ENCODE measurements at places on chromosomes 7 and 10.

DNA sequence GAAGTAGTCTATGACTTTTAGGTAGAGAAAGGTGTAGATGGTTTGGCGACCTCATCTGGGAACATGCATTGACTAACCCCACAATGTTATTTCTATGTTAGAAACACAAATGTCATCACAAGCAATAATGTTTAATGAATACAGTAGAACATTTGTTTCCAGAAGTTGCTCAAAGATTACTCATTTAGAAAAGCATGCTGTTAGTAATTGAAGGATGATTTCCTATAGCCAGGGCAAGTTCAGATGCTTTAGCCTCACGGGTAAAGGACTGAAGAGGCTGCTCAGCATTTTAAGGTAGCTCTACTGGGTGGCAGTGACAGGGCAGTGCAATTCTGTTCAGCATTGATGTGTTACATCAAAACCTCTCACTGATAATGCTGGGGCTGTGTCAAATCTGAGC, 199.3 kb upstream of the FZD1 start:
- DNase-seq: no peak

DNA sequence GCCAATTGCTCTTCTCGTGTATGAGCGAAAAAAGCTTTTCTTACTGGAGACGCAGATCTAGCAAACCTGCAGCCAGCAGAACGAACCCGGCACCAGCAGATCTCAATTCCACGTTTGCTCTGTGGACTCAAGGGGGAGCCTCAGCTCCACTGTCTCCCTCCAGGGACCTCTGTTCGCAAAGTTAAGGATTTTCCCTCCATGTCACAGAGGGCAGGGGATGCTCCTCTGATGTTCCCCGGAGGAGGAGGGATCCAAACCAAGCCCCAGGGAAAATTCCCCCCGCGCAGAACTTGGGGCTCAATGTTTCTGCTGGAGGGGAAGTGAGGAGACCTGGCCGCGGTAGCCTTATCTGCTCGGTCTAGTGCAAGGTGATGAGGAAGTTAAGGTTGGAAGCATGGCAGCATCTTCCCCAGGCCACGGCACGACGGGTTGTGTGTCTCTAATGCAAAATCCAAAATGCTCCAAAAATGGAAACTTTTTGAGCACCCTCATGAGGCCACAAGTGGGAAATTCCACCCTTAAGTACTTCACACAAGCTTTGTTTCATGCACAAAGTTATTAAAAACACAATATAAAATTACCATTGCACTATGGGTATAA, 9.0 kb downstream of the IQCE start:
- DNase-seq: peak; percentile 31

GRCh38 chr7:40502359-40502758, 367.6 kb downstream of the SUGCT start:
- DNase-seq: no peak

DNA sequence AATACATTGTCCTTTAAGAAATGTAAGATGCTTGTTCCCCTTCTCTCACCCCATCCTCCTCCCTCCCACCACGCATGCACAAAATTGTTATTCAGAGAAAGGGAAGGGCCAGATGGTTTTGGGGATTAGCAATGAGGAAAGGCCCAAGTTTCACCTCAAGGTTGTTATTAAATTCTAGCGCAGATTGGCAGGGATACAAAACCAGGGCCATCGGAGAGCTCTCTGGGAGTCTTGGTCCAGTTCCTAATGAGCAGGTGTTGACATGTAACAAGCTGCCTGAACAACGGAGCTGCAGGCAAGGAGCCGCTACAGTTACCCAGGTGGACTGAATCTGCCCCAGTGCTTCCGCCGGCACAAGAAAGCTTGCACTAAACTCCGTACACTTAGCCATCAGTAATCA, 9.7 kb upstream of the ANK3 start:
- no peak for DNase-seq

DNA sequence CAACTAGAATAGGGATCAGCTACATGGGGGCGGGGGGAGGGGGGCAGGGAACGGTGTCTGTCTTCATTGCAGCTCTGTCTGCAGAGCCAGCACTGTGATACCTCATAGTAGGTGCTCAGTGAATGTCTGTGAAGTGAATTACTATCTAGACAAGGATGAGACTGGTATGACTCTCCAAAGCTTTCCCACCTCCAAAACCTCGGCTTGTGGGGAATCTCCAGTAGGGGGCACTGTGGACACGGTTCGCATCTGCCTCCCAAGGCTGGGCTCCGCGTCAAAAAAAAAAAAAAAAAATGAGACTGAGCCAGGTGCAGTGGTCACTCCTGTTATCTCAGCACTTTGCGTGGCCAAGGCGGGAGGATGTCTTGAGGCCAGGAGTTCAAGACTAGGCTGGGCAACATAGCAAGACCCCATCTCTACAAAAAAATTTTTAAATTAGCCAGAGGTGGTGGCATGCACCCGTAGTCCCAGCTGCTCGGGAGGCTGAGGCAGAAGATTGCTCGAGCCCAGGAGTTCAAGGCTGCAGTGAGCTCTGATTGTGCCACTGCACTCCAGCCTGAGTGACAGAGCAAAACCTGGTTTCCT, 9.6 kb downstream of the TRIM56 start:
- DNase-seq: no peak
